ENCODE measurements at places on chromosomes 2 and 18. TPM values are rescaled to one million over a fixed set of nuclear protein-coding genes. Genes with fewer than 3 reads are reported as not detected.

GRCh38 chr2:19886261-19886660, 15.5 kb downstream of the TTC32 start:
- no peak for DNase-seq

DNA sequence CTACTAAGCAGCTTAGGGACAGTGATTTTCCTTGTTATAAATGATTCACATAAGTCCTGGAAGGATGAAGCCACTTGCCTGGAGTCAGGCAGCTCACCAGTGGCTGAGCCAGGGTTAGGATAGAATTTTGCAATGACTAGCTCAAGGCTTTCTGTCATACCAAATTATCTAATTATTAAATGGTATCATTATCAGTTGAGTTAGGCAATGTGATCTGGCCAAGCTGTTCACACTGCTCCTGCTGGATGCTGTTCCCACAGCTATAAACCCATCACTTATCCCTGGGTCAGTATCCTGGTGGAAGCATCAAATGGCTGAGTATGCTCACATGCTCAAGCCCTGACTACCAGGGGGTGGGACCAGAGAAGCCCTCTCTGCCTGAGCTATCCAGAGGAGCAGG, 235.2 kb downstream of the MTX2 start:
- DNase-seq = no peak

The DBI gene
- total RNA-seq = 151 TPM

The CCL20 gene
- 7.9 TPM for total RNA-seq
